ENCODE measurements at places on chromosomes 4 and X. TPM values are rescaled to one million over a fixed set of nuclear protein-coding genes. Genes with fewer than 3 reads are reported as not detected.

DNA sequence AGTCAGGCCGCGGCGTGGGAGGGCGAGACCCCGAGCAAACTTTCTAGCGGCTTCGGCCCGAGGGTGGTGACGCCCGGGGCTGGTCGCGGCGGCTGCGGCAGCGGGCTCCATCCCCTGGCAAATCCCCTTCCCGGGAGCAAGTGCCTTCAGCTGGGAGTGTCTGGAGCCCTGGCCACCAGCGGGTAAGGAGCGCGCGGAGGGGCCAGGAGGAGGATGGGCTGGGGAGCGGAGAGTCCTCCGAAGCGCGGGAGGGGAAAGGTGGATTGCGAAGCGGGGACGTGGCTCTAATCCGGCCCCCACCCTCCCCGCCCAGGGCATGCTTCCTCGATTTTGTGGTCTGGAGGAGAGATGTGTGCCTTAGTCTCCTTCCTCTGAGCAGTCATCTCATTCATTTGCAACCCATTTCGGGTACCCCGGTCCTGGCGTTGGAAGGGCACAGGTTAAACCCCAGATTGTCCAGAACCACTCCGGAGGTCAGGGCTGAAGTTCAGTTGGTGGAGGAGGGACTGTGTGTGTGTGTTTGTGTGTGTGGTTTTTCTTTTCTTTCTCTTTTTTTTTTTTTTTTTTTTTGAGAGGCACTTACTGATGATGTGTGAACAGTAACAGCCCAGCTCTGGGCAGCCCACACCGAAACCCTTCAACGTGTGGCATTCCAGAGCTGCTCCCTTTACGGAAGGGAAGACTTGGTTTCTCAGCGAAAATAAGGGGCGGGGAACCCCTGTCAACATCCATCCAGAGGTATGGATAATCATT lies 516 bp downstream of the SGMS2 start:
- no peaks in the 10 kb centered on the region for H3K27me3 ChIP-seq
- peaks cover 40% of the 10 kb centered on the region for H3K4me1 ChIP-seq
- DNase-seq: peak; percentile 83

Gene BBS7
- total RNA-seq: 14.5 TPM

DNA sequence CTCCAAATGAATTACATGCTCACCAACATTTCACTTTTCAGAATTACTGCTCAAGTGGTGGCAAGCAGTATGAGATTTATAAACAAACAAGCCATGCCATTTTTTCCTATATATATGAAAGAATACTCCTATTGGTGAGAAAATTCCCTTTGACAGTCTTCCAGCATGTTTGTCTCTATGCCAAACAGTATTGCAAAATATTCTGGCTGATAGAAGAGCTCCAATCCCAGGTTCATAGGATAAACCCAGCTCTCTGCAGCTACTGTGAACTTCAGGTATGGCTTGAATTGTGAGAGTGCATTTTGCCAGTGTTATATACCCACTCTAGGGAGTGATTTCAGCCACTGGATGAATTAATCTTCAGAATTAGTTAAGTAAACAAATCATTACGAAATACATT lies 108.8 kb downstream of the MAGEC2 start:
- DNase-seq: no peak
- H3K4me3 ChIP-seq: no peak overlapping the region
- H3K27me3 ChIP-seq: no peaks in the 10 kb centered on the region
- no peaks in the 10 kb centered on the region for H3K36me3 ChIP-seq
- H3K27ac ChIP-seq: no peak overlapping the region

GRCh38 chrX:151973851-151974335 lies 583 bp downstream of the GABRE start:
- no peaks in the 10 kb centered on the region for H3K27me3 ChIP-seq
- no peak for DNase-seq
- H3K4me3 ChIP-seq: peak overlapping the region; percentile 57

Gene GRID2
- 0.16 TPM for total RNA-seq

Gene CWH43
- total RNA-seq: not detected

DNA sequence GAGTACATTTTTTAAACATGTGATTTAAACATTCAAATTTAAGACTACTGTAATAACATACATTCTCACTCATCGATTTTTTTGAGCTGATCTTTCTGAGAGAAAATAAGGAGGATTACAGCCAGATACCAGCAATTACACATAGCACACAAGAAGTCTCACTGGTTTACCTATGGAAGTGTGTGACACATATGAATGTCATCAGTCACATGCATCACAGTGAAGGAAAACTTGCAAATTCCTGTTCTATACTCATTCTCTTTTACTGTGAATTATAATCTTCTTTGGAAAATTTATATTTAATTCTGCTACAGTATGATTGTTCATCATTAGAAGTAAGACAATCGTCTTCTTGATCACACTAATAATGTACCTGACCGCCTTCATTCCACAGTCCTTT lies 21.3 kb upstream of the BMP2K start:
- H3K27me3 ChIP-seq: no peaks in the 10 kb centered on the region
- H3K4me3 ChIP-seq: no peak overlapping the region
- H3K4me1 ChIP-seq: no peaks in the 10 kb centered on the region
- no peaks in the 10 kb centered on the region for H3K36me3 ChIP-seq
- no peak for DNase-seq

Gene CT45A5
- total RNA-seq: not detected

DNA sequence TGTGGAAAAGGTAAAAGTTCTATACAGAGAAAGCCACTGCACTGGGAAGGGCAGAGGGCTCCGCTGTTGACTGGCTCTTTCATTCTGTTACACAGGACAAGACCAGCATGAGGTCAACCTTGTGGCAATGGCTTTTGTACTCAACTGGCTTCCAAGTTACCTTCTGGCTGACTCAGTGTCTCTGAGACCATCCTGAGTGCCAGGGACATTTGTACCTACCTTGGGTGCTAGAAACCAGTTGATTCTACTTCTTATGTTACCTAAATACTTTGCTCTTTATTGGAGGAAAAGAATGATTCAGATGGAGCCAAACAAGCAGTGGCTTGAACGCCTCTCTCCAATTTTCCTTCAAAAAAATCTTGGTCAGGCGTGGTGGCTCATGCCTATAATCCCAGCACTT lies 123.2 kb downstream of the RBM47 start:
- H3K27ac ChIP-seq: no peak overlapping the region
- no peak for DNase-seq
- no peaks in the 10 kb centered on the region for H3K4me1 ChIP-seq
- H3K27me3 ChIP-seq: no peaks in the 10 kb centered on the region
- no peaks in the 10 kb centered on the region for H3K36me3 ChIP-seq
- no peak overlapping the region for H3K4me3 ChIP-seq

Gene H2BW2
- not detected for total RNA-seq

- H3K4me3 ChIP-seq: no peak overlapping the region
- H3K36me3 ChIP-seq: no peaks in the 10 kb centered on the region
- H3K27ac ChIP-seq: no peak overlapping the region
- no peaks in the 10 kb centered on the region for H3K27me3 ChIP-seq
Measured at GRCh38 chr4:25128671-25129070, 31.6 kb downstream of the SEPSECS start.

Gene IL2
- total RNA-seq: not detected

DNA sequence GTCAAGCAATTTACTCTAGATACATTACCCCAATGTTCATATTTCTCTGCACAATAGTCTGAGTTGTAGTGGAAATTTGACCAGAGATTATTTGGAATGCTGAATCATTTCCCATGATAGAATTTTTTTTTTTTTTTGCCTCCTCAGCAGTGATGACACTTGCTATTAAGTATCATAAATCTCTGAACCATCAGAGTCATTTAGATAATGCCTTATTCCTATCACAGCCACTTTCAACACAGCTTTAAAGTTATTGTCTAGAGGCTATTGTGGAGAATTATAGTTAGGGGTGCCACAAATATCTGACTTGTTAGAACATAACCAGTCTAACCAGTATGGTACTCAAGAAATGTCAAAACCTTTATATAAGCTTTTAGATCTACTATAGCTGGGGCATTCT lies 79.8 kb downstream of the LCORL start:
- no peak overlapping the region for H3K27ac ChIP-seq
- no peaks in the 10 kb centered on the region for H3K36me3 ChIP-seq
- H3K4me3 ChIP-seq: no peak overlapping the region
- DNase-seq: no peak

Gene TEX13B
- not detected for total RNA-seq

Gene CFAP47
- total RNA-seq: not detected

- no peak overlapping the region for H3K27ac ChIP-seq
- H3K4me1 ChIP-seq: no peaks in the 10 kb centered on the region
- H3K4me3 ChIP-seq: no peak overlapping the region
- H3K36me3 ChIP-seq: no peaks in the 10 kb centered on the region
Measured at GRCh38 chr4:173243321-173243720, 74.7 kb downstream of the GALNT7 start.

- H3K4me3 ChIP-seq: no peak overlapping the region
- H3K27ac ChIP-seq: no peak overlapping the region
- DNase-seq: no peak
- no peaks in the 10 kb centered on the region for H3K36me3 ChIP-seq
- H3K27me3 ChIP-seq: no peaks in the 10 kb centered on the region
Measured at GRCh38 chr4:10203851-10204250, 87.3 kb upstream of the WDR1 start.

Data from sigmoid colon (tissue), 7 donors.